ENCODE measurements at places on chromosomes 3 and 15.

DNA sequence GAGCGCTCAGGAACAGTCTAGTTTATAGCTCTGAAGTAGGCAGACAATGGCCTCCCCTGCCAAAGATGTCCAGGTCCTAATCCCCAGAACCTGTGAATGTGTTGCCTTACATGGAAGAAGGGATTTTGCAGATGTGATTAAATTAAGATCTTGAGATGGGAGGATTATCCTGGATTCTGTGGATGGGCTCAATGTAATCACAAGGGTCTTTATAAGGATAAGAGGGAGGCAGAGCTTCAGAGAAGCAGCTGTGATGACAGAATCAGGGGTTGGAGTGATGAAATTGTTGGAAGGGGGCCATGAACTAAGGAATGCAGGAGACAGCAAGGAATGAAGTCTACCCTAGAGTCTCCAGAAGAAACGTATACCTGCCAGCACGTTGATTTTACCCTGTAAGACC lies 14.0 kb upstream of the GK5 start:
- no peak for DNase-seq

- no peak for DNase-seq
These were observed 164.1 kb upstream of the SLC2A2 start for GRCh38 chr3:171190668-171191067.

DNA sequence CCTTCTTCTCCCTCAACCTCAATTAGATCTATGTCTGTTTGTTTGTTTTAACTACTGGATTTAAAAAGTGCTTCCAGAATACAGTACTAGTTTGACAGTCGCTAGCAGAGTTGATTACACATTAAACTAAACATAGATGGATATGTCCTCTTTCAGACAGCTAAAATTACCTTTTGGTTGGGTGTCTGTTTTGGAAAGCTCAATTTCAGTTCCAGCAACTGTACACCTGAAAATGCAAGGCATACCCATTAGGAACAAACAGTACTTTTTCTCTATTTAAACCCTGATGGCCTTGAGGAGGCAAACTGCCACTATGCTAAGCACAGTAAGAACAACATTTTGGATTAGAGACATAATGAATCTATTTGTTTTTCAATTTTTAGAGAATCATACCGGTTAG lies 234.4 kb downstream of the UNC13C start:
- DNase-seq, result no peak

DNA sequence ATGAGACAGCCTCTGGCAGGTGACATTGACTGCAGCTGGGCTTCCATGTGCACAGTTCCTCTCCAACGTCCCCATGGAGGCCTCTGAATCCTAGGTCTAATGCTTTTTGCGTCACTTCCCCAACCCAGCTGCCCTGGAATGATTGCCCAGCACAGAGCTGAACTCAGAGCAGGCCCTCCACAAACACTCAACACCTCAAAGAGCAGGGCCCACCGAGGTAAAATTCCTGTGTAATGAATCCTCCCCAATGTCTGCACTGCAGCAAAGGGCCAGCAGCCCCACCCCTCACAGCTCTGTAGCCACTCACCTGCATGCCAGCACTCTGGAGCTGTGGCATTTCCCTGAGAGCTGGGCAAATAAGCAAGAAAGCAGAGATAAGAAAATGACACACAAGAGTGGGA lies 42.6 kb upstream of the DUSP7 start:
- DNase-seq, result no peak

GRCh38 chr3:134640872-134641470 lies 9.9 kb downstream of the KY start:
- peak; percentile 61 for DNase-seq
